ENCODE measurements at places on chromosomes 13 and 19.

GRCh38 chr13:75936791-75937190 lies 300.7 kb downstream of the LMO7 start:
- no peak for DNase-seq

DNA sequence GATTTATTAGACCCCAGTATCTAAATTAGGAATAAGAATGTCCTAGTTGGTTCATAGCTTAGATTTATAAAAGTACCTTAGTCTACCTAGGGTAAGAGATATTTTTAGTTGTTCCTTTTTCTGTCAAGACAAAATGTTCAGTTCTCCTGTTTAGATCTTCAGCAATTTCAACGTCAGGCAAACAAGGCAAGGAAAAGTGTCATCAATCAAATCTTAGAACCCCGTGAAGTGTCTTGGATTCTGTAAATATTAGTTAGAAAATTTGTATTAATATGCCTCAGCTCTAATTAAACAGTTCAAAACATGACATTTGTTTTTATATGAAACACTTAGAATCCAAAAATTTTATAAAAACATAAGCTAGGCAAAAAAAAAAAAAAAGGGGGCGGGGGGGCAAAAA lies 296.6 kb downstream of the PCDH9 start:
- DNase-seq = no peak

DNA sequence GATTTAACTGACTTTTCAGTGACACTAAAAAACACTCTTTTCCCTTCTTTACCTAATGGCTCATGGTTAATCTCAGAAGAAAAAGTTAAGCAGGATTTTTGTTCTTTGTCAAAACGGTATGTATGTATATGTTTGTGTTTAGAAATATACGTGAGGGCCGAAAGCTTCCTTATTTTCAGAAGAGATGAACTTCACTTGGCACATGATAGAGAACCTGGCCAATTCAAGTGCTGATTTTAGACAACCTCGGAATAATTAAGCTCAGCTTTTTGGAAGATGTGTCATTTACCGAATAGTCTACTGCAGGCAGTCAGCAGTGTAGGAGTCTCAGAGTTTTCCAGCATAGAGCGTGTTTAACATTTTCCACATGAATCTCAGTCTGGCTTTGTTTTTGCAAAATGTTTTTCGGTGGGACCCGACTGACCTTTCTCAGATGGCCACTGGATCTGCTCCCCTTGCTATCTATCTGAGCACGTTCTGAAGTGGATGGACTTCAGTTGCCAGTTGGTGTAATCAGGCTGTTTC lies 4.6 kb downstream of the RNASEH2B start:
- peak; percentile 16 for DNase-seq

DNA sequence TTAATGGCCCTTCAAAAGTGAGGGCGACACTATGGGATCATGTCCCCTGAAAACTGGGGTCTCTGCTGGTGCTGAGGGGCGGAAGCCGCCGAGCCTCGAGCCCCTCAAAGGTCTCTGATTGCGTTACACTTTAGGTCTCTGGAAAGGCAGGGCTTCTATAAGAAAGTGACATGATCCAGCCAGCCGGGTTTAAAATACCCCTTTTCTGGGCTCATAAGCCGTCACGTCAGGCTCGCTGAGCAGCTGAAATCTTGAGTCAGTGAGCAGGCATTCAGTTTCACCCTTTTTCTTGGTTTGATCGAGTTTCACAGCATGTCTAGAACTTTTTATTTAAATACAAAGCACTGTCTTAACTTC lies 600 bp upstream of the HMGB1 start:
- peak; percentile 48 for DNase-seq

GRCh38 chr13:31898378-31899071 lies 133.0 kb upstream of the FRY start:
- DNase-seq = peak; percentile 33

DNA sequence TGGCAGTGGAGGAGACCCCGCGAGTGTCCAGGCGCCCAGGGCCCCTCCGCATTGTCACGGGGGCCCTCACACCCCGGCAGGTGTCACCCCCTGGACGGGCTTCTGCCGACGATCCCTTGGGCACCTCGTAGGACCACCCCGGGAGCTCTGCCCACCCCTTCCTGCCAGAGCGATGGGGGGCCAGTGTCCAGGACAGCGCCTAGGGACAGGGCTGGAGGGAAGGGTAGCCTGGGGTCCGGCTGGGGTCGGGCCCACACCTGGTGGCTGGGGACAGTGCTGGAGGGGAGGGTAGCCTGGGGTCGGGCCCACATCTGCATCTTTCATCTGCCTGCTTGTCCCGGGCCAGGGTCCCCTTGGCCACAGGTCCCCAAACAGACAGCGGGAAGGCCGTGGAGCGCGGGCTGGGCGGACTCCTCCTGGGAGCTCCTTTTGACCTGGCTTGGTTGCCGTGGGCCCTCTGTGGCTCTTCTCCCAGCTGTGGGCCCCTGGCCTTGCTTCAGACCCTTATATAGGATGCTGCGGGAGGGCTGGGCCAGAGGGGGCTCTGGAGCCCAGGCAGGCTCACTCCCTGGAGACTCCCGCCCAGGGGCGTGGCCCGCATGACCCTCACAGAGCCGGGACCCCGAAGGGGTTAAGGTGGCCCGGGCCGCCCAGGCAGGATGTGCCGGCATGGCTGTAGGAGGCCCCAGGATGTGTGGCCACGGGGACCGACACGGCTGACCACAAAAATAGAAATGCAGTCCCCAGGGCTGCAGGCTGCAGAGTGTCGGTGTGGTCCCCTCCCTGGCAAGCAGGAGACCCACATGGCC lies 74.1 kb upstream of the MCF2L start:
- DNase-seq = no peak

GRCh38 chr19:4922530-4923275 lies 13.4 kb downstream of the UHRF1 start:
- no peak for DNase-seq

- DNase-seq = no peak
Measured at GRCh38 chr13:97999653-98000052, 46.2 kb downstream of the IPO5 start.

DNA sequence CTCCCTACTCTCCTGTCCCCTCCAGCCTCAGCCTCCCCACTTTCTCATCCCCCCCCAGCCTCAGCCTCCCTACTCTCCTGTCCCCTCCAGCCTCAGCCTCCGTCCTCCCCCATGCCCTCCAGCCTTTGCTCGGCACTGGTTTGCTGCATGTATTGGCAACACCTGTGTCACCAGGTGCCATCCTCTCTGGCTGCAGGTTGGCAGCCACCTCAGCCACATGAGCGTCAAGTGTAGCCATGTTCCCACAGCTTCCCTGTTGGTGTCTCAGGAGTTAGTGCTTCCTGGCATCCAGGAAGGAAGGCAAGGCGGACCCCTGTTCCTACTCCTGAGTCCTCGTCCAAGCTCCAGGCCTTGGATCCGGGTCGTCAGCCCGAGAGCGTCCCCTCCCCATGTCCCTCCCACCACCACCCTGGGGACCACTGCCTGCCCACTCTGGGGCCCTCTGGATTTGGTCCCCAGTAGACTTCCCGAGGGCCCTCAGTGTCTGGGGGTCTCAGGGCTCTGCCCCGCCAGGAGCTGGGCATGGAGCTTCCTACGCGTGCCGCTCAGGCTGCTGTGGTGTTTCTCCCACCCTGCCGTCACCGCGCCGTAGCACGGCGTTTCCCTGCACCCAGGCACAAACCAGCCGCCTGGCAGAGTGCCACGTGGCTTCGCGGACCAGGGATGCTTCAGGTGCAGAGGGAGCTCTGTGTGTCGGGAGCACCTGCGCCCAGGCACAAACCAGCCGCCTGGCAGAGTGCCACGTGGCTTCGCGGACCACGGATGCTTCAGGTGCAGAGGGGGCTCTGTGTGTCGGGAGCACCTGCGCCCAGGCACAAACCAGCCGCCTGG lies 128.3 kb upstream of the MCF2L start:
- no peak for DNase-seq

- no peak for DNase-seq
Measured at GRCh38 chr19:22140356-22140755, 56.4 kb downstream of the ZNF676 start.

DNA sequence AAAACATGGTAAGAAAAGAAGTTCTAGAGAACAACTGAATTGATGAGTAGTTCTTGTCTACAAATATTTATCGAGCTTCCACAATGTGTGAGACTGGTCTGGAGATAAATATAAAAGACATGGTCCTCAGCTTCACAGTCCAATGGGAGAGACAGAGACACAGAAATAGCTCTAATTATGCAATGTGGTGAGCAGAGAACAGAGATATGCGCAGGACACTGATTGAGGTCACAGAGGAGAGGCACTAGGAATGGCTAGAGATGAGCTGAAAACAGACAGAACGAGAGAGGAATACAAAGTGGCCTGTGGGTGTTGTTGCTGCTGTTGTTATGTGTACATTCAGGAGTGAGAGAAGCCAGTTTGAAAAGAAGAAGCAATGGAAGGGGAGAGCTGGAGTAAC lies 53.2 kb downstream of the GPALPP1 start:
- no peak for DNase-seq

DNA sequence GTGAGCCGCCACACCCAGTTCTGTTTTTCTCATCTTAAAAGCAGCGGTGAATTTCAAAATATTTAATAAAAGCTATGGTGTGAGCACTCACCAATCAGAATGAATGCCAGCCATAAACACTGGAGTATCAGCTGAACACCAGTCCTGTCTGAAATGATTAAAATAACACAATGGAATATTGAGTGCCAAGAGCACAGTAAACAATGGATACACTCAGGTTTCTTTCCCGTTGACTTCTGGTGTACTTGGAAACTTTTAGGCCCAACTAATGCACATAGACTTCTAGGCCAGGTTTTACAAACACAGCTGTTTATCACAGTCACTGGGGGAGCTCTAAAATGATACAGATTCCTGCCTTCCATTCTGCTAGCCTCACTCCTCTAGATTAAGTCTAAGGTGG lies 68.3 kb downstream of the SLC6A16 start:
- no peak for DNase-seq

DNA sequence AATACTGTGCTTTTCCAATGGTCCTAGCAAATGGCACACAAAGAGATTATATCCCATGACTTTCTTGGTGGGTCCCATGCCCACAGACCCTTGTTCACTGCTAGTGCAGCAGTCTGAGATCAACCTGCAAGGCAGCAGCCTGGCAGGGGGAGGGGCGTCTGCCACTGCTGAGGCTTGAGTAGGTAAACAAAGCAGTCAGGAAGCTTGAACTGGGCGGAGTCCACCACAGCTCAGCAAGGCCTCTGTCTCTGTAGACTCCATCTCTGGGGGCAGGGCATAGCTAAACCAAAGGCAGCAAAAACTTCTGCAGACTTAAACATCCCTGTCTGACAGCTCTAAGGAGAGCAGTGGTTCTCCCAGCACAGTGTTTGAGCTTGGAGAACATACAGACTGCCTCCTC lies 82.9 kb downstream of the ZNF737 start:
- DNase-seq = no peak

DNA sequence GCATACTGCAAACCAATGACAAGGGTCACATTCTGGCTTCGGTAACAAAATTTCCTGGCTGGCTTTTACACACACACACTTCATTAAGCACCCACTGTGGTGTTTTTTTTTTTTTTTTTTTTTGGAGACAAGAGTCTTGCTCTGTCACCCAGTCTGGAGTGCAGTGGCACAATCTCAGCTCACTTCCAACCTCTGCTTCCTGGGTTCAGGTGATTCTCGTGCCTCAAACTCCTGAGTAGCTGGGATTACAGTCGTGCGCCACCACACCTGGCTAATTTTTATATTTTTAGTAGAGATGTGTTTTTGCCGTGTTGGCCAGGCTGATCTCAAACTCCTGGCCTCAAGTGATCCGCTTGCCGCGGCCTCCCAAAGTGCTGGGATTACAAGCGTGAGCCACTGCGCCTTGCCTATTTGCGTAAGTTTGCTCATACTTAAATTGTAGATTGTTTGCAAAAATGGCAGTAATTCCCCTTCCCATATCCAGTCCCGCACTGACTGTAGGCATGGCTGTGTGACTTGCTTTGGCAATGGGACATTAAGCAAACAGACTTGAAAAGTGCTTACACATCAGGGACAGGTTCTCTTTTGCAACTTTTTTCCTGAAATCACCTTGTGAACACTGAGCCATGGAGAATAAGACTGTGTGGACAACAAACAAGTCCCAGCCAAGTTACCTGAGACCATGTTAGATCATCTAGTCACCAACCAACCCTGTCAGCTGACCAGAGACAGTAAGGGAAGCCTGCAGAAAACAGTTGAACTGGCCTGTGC lies 42.1 kb upstream of the EBPL start:
- no peak for DNase-seq

DNA sequence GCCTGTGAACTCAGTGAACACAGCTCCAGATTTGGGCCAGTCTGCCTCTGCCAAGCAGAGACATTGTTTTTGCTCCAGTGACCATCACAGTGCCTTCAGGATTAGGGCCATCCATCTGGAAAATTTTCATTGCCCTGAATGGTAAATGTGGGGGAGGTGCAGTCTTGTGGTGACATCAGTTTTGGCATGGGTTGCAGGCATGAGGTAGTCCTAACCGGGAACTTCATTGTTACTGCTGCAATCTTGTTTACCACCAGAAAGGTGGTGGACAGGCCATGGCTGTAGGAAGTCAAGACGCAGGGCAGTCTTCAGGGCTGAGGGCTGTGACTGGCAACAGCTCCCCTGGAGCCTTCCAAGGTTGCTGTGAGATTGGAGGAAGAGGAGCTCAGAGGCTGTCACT lies 55.2 kb downstream of the SPATA13 start:
- DNase-seq = peak; percentile 63

DNA sequence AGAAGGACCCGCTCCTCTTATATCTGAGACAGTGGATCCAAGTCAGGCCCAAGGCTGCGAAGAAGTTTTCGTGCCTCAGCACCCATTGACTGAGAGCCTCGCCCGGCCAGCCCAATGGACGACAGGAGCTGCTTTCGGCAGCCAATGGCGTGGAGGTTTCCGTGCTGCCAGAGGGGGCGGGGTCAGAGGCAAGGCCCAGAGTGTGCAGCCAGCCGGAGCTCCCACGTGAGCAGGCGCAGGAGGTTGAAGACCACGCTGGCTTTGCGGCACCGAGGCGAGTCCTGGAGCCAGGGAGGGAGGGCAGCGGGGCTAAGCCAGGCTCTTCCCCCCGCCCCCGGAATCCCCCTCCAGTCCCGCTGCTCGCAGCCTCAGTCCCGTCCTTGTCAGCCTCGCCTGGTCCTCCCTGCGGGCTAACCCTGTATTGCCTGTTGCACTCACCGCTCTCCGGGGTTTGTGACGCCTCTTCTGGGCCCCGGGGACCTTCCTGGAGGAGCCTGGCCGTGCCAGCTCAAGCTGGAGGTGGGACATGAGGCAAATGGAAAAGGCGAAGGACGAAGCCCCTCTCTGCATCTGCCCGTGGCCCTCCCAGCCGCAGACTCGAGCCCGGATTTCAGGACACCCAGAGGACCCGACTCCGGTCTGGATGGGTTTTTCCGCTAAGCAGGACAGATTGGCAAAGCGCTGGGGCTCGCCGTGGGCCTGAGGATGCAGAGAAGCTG lies 1.5 kb downstream of the IFNL4 start:
- DNase-seq = no peak

DNA sequence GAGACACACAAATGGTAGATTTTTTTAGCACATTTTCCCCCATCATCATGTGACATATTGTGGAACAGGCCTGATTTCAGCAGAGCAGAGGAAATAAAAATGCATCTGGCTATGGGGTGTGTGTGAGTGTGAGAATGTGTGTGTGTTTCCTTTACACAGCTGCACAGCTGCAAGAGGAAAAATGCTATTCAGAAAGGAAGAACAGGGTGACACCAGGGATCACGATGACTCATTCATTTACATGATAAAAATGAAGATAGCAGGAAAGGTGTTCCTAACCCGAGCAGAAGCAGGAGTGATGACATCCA lies 469.5 kb upstream of the TSHZ3 start:
- DNase-seq = no peak

- DNase-seq = no peak
Measured at GRCh38 chr13:112961457-112962369, 7.3 kb upstream of the MCF2L start.
